ENCODE measurements at places on chromosomes 2 and 18.

- DNase-seq: no peak
Measured at GRCh38 chr2:76809136-76809535, 713.0 kb downstream of the LRRTM4 start.

- no peak for DNase-seq
Measured at GRCh38 chr2:215847718-215848117, 165.6 kb downstream of the MREG start.

GRCh38 chr18:32200766-32201165, 10.9 kb downstream of the MEP1B start:
- no peak for DNase-seq

GRCh38 chr2:130837811-130838565, 1.3 kb downstream of the ARHGEF4 start:
- DNase-seq: no peak

- no peak for DNase-seq
Measured at GRCh38 chr2:143704451-143705106, 575.4 kb downstream of the ARHGAP15 start.

DNA sequence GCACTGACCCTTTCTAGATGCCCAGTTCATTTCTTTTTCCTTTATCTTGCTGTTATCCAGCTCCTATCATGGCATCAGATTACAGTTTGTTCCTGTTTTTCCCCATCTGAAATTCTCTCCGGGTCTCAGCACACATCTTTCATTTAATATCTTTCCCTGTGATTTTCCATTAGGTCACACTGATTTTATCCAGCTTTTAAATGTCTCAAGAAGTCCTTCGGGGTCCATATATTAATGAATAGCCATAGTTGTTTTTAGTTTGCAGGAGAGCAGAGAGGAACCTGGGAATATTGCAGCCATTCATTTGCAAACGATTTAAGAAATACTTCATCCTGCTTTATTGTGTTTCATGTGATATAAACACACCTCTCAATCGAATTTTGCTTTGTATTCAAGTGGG, 374.2 kb downstream of the TDRD15 start:
- DNase-seq: no peak

DNA sequence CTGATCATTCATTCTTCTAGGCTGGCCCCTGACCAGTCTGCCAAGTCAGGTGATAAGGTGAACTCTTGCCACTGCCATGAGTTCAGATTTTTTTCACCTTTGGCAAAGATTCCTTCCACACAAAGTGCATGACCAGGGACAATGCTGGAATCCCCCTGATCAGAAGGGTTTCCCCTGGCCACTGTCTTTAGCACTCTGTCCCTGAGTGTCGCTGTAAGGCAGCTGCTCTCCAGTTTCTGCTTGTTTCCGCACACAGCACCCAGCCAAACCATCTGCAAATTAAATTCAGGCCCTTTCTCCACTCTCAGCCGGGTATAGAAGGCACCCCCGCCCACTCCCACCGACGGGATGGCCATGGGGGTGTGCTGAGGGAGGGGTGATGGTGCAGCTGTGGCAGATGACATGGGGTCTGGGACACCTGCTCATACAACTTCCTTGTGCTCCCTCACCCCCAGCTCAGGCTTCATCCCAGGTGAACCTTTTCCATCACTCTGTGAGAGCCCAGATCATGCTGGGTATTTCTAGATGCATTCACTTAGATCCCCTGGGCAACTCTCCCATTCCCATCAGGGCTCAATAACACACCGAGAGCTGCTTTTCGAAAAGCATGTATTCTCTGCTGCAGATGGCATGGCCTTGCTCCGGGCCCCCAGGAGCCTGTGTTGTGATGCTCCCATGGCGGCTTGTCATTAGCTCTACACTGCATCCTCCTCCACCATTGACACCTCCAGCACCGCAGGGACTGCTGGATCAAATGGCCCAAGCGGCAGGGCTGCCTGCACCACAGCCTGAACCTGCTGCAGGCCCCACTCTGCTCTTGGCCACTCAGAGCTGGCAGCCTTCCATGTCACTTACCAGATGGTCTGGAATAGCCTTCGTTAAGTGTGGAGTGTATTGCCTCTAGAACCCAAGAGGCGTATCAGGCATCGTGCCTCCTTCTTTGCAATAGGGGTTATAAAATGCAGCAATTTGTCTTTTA, 52.3 kb upstream of the ROCK2 start:
- DNase-seq: no peak

DNA sequence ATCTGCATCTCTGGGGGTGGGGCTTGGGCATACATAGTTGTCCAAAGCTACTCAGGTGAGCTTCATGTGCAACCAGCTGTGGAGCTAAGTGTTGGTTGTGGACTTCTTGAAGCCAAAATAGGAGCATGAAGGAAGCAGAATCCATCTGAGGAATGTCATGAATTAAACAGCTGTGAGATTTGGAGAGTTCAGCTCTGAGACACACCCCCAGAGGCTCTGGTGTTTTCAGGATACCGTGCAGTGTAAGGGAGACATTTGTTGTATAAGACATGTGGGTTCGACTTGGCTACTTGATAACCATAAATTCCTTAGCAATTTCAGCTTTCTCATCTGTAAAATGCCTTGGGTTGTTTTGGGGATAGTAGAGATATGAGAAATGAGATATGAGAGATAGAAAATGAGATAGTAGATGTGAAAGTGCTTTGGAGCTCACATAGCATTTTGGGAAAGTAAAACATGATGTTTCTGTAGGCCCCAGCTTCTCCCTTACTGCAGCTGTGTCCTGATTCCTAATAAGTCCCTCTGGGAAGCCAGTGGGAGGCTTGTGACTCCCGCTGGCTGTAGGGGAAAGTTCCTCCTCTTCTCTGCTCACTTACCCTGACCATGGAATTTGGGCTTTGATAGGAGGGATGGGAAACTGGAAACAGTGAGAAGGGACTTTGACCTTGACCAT, 50.0 kb downstream of the DPYSL5 start:
- no peak for DNase-seq

DNA sequence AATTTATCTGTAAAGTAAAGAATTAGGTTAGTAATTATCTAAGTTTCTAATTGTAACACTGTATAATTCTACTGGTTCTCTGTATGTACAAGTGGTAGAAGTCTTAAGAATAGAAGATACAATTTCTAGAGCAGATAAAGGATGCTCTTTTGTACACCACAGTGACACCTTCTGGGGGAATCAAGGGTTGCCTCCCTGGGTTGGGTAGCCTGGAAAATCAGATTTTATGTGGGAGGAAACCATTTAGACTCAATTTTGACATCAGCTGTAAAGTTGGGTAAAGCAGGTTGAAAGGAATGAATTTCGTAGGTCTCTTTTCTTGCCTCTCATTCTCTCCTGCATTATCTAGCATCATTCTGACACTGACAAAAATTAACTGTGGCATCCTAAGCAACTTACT, 354.8 kb downstream of the DCC start:
- no peak for DNase-seq

DNA sequence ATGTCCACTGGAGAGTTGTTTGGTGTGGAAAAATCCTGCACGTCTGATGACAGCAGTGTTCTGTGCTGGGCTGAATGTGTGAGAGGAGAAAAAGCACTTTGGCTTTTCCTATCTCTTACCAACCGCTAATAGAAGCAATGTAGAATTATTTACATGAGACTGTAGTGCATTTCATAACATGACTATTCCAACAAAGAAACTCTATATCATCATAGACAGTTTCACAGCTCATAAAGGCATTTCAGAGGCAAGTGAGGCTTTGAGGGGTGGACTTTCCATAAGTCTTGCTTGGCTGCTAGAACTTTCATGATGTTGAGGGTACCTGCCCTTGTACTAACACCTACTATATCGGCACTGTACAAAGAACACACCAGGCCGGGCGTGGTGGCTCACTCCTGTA, 345.1 kb upstream of the RAB12 start:
- DNase-seq: no peak

GRCh38 chr2:37149626-37150322, 7.0 kb downstream of the EIF2AK2 start:
- DNase-seq: no peak

DNA sequence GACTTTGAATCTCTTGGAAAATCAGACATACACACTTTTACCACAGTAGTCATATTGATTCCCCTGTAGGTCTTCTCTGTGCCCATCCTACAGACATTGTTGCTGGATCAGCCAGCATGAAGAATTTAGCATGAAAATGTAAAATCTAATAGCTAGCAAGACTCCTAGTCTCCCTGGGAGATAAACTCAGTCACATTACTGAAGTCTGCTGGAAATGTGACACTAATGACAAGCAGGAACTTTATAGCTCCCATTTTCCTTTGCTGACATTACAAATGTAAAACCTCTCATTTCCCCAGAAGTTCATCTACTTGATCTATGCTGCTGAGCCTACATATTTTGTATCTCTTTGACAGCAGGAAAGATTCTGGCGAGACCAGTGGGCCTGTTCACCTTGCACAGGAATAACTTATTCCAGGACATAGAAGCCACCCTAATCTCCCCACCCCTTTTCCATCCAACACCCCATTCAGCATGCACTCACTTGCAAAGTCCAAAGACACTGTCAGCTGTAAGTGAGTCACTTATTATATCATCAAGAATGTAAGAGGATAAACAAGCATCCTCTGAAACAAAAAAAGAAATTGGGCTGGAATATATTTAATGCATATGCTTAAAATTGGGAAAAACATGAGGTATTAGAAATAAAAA, 648.3 kb upstream of the PKDCC start:
- DNase-seq: no peak

GRCh38 chr2:20507166-20507692, 60.4 kb downstream of the RHOB start:
- no peak for DNase-seq

- no peak for DNase-seq
Measured at GRCh38 chr18:55838319-55838718, 250.3 kb upstream of the TCF4 start.

- no peak for DNase-seq
Measured at GRCh38 chr2:102498414-102498813, 25.4 kb downstream of the SLC9A4 start.

GRCh38 chr2:221267773-221268425, 304.2 kb downstream of the EPHA4 start:
- DNase-seq: no peak

DNA sequence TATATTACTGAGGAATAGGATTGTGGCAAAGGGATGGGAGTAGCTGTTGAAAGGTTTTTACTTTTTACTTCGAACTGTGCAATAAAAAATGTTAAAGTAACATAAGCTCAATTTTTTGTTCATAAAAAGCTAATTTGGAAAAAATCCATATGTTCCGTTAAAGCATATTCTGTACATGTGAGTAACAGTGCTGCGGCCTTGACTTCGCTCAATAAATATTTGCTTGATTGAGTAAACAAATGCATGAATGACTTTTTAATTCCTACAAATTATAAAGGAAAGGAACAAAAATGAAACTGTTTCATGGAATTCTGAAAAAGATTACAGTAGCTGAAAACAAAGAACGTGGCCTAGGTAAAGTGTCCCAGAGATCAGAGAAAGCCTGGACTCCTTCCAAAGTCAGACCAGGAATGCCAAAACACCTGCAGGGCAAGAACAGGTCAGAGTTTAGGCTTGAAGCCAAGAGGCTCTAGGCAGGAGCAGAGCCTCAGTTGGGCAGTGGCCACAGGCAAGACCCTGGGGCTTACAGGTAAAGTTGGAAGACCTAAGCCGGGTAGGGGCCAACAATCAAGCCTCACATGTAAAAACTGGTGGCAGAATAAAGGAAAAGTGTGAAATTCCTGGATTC, 44.3 kb upstream of the FIGN start:
- DNase-seq: no peak

DNA sequence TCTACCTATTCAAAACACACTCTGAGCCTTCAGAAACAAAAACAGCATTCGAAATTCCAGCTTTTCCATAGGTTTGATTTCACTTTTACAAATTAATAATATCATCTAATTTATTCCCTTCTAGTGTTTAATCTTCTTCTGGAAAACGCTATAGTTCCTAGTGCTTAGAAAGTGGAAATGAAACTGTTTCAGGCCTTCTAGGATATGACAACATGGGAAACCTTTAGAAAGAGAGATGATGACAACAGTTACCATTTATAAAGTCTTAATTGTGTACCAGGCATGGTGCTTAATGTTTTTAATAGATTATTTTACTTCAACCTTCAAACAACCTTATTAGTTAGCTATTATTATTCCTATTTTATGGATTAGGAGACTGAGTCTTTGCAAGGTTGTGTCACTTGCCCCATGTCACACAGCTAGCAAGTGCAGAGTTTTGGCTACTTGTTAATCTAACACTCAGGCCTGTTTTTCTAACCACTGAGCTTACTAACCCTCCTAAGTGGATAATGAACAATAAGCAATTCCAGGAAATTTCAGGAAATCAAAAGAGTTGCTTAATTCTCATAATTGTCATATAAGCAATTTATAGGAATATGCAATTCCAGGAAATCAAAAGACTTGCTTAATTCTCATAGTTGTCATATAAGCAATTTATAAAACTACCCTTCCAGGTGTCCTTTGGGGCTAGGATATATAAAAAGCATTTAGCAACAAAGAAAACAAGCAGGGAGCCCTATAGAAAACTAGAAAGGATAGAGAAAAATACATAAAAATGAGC, 206.0 kb downstream of the ZNF521 start:
- DNase-seq: no peak

- DNase-seq: no peak
Measured at GRCh38 chr2:215437614-215438013, 1.7 kb upstream of the FN1 start.

DNA sequence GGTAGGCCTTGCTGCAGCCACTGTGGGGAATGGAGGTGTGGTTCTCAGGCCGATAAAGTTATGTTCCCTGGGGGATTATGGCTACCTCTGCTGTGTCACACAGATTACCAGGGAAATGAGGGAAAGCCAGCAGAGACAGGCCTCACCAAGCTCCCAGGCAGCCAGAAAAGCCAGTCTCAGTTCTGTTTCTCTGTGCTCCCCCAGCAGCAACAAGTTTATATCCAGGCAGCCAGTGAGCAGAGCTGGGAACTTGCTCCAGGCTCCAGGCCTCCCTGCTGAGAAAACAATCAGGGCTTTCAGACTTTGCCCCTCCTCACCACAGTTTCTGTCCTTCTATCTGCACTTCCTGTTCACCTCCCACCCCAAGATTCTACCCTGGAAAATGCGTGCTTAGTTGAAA, 596.6 kb upstream of the GYPC start:
- DNase-seq: no peak
